ENCODE measurements at places on chromosomes 12 and 14.

DNA sequence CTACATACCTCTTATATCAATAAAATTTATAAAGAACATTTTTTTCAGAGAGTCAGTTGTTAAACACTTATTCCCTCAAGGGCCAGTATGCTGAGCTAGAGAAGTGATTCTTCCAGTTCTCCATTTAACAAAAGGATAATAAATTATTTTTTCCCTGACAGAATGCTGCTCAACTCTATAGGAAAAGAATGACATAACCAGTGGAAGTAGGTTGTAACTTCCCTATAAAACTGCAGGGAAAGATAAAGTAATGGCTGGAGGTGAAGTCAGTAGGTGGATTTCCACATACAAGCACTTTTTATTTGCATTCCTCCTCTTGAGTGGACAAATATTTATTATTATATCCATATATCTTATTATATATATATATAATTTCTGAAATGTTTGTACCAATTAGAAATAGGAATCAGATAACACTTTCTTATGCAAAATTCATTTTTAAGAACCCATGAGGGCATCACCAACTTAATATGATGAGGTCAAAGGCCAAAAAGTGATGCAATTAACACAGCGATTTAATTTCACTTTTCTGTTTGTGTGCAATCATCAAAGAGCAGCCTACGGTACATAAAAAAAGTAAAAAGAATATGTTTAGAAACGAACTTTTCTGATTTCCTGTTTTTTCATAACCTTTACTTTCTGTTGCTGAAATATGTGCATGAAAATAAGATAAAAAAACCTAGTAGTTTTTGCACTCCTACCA is 175.3 kb downstream of the PRKD1 start:
- no peak for DNase-seq

DNA sequence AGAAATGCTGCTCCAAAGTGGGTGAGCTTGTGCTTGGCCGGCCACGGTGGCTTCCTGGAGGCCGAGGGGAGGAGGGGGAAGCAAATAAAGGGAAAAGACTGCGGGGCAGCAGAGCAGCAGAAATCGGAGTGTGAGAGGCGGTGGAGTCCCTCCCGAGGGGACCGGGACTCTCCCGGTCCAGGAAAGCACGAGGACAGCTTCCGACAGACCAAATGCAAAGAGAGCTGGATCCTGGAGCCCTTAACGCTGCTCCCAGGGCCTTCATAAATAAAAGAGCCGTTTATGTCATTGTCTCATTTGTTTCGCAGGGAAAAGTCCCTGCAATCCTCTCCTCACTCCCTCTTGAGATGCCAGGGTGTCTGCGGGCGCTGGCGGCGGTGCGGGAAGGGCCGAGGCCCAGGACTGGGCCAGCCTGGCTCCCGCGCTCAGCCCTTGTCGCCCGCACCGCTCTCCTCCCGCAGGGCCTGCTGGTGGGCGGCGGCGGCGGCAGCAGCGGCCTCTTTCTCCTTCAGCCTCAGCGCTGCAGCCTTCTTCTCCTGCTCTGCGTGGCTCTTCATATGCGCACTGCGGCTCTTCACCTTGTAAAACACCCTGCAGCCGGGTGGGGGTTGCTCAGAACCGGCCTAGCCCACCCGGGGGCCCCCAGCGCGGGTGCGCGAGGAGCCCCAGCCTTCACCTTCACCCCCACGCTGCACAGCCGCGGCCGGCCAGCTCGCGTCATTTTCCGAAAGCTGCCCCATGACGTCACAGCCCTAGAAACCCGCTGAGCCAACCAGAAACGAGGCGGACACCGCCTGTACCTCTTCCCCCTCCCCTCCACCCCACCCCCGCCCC is 4.5 kb upstream of the PNMA1 start:
- DNase-seq = no peak

- no peak for DNase-seq
These were observed 55.4 kb upstream of the RFX4 start for GRCh38 chr12:106527356-106527755.

GRCh38 chr12:67509666-67510386 is 138.7 kb upstream of the DYRK2 start:
- DNase-seq = no peak

- DNase-seq = no peak
These were observed 235.2 kb downstream of the SLC41A2 start for GRCh38 chr12:104722601-104723534.

DNA sequence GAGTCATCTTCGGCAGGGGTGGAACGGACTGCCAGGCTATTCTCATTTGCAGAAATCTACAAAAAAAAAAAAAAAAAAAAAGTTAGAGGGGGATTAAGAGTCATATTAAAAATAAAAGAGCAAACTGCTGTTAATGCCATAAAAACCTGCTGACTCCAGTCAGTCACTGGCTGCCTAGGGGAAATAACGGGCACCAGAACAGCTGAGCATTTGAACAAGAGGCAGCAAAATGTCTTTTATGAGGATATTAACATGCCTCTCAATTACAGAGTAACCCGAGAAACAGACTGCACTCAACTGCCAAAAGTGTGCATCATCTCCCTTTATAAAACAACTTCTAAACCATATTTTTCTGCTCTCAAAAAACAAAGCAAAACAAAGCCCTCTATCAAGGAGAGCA is 28.7 kb upstream of the CERS5 start:
- DNase-seq = no peak

DNA sequence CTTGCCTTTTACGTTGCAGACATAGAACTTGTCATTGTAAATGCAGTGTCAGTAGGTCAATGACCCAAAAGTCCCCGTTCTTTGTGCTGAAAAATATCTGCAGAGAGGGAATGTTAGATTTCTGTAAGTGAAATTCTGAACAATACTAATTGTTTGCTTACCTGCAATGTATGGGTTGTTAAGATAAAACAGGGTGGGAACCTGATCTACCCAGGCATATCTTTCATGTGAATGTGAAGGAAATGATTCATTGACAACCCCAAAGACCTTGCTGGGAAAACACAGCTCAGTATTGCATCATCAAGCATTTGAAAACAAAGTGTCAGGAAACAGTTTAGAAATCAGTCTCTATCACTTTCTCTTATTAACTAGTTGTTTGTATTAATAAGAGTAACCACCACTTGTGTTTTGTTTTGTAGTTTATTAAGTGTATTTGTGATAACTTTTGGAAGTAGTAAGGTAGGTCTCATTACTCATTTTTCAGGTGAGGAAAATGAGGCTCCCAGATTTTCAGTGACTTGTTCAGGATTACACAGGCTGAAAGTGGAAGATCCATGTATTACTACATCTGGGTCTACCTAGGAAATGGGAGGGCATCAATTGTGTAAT is 57.9 kb upstream of the SLC38A2 start:
- DNase-seq = no peak

- no peak for DNase-seq
These were observed 479.8 kb downstream of the FUT8 start for GRCh38 chr14:65892315-65892714.

GRCh38 chr12:51217133-51217967 is 512 bp downstream of the POU6F1 start:
- DNase-seq = peak; percentile 66

DNA sequence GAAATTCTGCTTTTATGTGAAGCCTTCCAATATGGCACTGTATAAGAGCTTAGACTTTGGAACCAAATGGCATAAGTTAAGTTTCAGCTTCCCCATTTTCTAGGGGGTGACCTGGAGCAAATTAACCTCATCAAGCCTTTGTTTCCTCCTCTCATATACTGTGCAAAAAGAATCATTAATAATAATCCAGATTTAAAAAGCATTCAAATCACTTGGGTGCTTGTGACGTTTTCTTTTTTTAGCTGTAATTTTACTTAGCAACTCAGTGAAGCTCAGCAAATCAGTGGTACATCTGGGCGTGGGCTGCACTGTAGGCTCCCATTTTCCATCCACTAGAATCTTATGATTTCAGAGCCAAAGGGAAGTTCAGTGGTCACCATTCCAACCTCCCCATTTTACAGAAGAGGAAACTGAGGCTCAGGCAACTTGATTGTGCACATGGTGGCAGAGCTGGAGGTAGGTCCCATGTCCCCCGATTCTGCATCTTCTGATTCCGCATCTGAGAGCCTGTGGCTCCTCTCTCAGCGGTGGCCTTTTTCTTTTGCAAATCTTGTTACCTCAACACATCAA is 131.2 kb downstream of the SNAPC1 start:
- DNase-seq = no peak

GRCh38 chr12:11158885-11159444 is 12.0 kb upstream of the SMIM10L1 start:
- no peak for DNase-seq

- no peak for DNase-seq
These were observed 523 bp downstream of the GTF2H3 start for GRCh38 chr12:123634142-123634561.

- no peak for DNase-seq
These were observed 319.4 kb downstream of the CACNA1C start for GRCh38 chr12:2372178-2372577.

DNA sequence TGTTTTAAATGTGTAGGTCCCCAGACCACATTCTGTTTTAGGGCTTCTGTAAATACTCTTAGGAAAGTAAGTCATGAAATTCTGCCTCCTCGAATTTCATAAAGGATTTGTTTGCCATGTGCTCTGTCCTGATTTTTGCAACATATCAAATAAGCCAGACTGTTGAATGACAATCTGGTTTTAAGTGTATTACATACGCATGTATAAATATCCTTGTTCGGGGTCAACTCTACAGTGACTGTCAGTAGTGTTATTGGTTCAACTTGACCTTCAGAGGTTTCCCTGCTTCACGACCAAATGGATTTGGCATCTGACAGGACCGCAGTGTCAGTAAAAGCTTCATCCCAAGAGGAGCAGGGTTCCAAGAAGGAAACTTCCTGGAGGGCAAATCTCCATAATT is 52.7 kb downstream of the PPM1A start:
- DNase-seq = no peak

- DNase-seq = no peak
These were observed 360.8 kb downstream of the AEBP2 start for GRCh38 chr12:19799895-19800602.

DNA sequence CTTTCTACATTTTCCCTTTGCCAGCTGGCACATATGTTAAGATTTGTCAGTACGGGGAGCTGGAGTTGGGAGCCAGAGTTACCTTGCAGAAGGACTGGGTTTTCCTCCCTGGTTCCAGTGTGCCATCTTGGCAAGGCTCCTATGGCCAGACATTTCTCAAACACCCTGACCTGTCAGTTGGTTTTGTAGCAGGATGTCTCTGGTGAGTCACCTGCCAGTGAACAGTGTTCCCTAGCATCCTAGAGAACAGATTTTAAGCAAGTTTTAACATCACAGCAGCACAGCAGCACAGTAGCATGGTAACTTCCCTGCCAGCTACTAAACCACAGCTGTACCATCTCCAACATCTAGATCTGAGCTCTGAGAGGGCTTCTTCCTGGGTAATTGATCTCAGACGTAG is 26.2 kb upstream of the KTN1 start:
- DNase-seq = no peak

DNA sequence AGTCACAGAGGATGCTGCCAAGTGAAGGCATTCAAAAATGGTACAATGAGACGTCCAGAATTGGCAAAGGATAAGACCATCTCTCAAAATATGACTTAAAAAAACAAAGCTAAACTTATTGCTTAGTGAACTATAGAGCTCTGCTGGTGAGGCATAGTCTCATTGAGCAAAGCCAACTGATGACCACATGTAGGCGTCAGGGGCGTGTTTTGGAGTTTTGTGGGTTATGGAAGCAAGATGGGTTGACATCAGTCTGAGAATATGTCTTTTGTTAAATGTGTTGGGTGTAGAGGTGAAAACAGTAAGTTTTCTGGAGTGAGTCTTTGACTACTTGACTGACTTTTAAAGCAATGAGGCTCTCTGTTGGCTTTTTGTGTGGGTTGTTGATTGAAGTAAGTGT is 47.2 kb downstream of the ATL1 start:
- no peak for DNase-seq

DNA sequence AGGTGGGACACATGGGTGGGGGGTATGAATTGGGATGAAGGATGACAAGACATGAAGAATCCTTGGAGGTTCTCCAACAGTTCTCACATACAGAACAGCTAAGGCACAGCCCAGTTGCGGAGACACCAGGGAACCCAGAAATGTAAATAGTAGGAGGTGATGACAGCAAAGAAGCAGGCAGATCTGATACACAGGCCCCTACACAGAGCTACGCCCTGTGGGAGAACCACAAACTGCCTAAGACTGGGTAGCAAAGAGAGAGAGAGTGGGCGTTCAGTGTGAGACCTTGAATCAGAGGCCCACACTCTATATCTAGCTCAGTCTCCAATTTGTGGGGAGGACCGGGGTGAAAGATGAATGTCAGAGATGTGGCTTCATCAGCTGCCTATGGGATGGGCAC is 9.5 kb upstream of the NUMB start:
- no peak for DNase-seq

GRCh38 chr14:64125270-64125669 is 168.9 kb downstream of the ESR2 start:
- DNase-seq = no peak

Measured in CD4-positive, alpha-beta T cell treated with Interferon gamma for 1 hour (primary cell).